ENCODE measurements at places on chromosomes 5 and 9. TPM values are rescaled to one million over a fixed set of nuclear protein-coding genes. Genes with fewer than 3 reads are reported as not detected.

The SMARCA2 gene
- 29.2 TPM for total RNA-seq

The POLR3G gene
- total RNA-seq = 15.6 TPM

The SPINK9 gene
- not detected for total RNA-seq

The BTNL8 gene
- not detected for total RNA-seq

The GARIN3 gene
- total RNA-seq = not detected

The PLAC8L1 gene
- not detected for total RNA-seq

The PCDHGA6 gene
- 4.2 TPM for total RNA-seq

The PCDHB11 gene
- total RNA-seq = under 0.01 TPM

The CATSPER3 gene
- under 0.01 TPM for total RNA-seq

The AGXT2 gene
- total RNA-seq = not detected

The OLFML2A gene
- 1.4 TPM for total RNA-seq

The PIP5KL1 gene
- 0.28 TPM for total RNA-seq

The CNTNAP3 gene
- 1.1 TPM for total RNA-seq

The FAM13B gene
- total RNA-seq = 15.1 TPM

The OR2V1 gene
- total RNA-seq = not detected

The CCDC112 gene
- 2.0 TPM for total RNA-seq

The FOXD4L3 gene
- not detected for total RNA-seq

The SPINK7 gene
- not detected for total RNA-seq

The FAM120A gene
- 65.8 TPM for total RNA-seq

The SLC31A1 gene
- total RNA-seq = 27.5 TPM

The ANKRD34B gene
- total RNA-seq = not detected

The GNA14 gene
- under 0.01 TPM for total RNA-seq

The PCDHGA3 gene
- 1.7 TPM for total RNA-seq

The KLF4 gene
- 1.3 TPM for total RNA-seq

The CCDC69 gene
- 0.56 TPM for total RNA-seq

The TSSK1B gene
- total RNA-seq = under 0.01 TPM

The PCDHAC1 gene
- total RNA-seq = not detected

The ZFP2 gene
- total RNA-seq = 0.56 TPM

The LMX1B gene
- not detected for total RNA-seq

The FOXI1 gene
- total RNA-seq = not detected

The MTMR12 gene
- total RNA-seq = 20.3 TPM

The GGTA1 gene
- total RNA-seq = not detected

The C9orf153 gene
- not detected for total RNA-seq

The RFESD gene
- 2.7 TPM for total RNA-seq

The FOXD4 gene
- total RNA-seq = not detected

The DMRT2 gene
- not detected for total RNA-seq

The CCL28 gene
- under 0.01 TPM for total RNA-seq

The ZBED3 gene
- total RNA-seq = 0.28 TPM

The CORO2A gene
- total RNA-seq = 2.2 TPM

The C1QTNF2 gene
- total RNA-seq = 0.72 TPM

The CARD9 gene
- 0.36 TPM for total RNA-seq

The IL3 gene
- total RNA-seq = not detected

The ADAMTS12 gene
- total RNA-seq = 51.3 TPM

The TPM2 gene
- total RNA-seq = 1,994 TPM

The XRCC4 gene
- total RNA-seq = 11.7 TPM

The C5orf58 gene
- total RNA-seq = not detected

The NUTM2F gene
- not detected for total RNA-seq

The PROP1 gene
- not detected for total RNA-seq

The PRR16 gene
- total RNA-seq = 10.6 TPM

The WDR55 gene
- 19.2 TPM for total RNA-seq

The PPP2R2B gene
- not detected for total RNA-seq

The GLDC gene
- 0.83 TPM for total RNA-seq

The SPATA31C1 gene
- total RNA-seq = not detected

The SLC34A1 gene
- not detected for total RNA-seq

The F12 gene
- total RNA-seq = 0.56 TPM

The SLCO6A1 gene
- total RNA-seq = not detected

The FOXD4L4 gene
- under 0.01 TPM for total RNA-seq

The SLC25A2 gene
- 0.28 TPM for total RNA-seq
